ENCODE measurements at places on chromosomes 16 and 17.

DNA sequence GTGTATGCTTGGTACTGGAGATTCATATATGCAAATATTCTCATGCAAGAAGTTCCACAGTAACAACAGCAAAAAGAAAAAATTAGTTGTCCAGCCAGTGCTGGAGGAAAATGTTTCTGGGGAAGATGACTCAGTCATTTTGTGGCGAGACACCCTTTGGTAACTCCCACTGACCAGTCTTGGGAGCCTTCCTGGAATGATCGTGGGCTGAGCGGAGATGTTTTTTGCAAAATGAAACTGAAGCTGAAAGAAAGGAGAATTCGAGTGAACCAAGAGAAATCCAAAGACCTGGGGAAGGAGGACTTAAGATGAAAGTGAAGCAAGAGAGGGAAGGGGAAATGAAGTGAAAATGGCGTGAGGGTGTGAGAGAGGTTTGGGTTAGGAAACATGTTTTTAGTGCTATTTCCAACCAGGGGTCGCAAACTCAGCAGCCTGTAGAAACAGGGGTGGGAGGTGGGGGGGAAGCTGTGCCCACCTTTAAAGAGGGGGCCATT lies 5.2 kb downstream of the ITPRIPL2 start:
- DNase-seq: peak; percentile 37

DNA sequence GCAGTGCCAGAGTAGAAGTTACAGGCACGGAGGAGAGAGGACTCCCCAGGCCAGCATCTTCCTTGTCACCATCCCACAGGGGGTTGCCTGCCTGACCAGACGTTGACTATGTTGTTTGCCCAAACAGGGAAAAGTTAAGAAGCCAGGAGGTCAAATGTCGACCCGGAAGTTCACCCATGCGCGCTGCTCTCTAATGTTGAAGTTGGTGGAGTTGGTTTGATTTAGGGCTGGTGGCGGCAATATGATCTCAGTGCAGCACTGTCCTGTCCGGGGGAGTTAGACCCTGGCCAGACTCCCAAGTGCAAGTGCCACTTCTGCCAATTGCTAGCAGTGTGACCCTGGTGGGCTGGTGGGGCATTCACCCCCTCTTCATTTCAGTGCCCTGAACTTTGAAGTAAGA lies 30.4 kb downstream of the RGS9 start:
- no peak for DNase-seq

- DNase-seq: no peak
Observed at GRCh38 chr16:67763066-67763465, 43.3 kb downstream of the RANBP10 start.

- DNase-seq: no peak
Observed at GRCh38 chr17:79389896-79390295, 221.0 kb downstream of the RBFOX3 start.

GRCh38 chr16:15043344-15043743 lies 12.5 kb downstream of the NTAN1 start:
- DNase-seq: no peak

All from hematopoietic multipotent progenitor cell (in vitro differentiated cells).